ENCODE measurements at places on chromosomes 12 and 14.

DNA sequence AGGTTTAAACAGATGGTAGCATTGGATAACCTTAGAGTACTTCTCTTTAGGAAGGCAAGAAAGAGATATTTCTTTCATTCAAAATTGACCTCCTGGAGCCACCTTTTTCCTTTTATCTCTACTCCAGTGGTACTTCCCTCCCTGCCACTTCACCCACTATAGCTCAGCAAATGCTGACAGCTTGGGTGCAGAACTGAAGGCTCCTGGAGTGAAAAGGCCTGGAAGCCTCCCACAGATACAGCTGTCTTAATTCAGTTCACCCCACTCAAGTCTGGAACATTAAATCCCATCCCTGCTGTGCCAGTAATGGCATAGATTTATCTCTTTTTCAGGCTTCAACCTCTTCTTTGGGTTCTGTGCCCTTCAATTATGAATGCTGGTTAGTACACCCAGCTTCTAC, 140.3 kb downstream of the NEDD1 start:
- no peak for DNase-seq

- DNase-seq, result peak; percentile 35
Measured at GRCh38 chr12:54378796-54379397, 5.6 kb downstream of the ZNF385A start.

- DNase-seq, result no peak
Measured at GRCh38 chr12:46965880-46966279, 113.5 kb upstream of the PCED1B start.

DNA sequence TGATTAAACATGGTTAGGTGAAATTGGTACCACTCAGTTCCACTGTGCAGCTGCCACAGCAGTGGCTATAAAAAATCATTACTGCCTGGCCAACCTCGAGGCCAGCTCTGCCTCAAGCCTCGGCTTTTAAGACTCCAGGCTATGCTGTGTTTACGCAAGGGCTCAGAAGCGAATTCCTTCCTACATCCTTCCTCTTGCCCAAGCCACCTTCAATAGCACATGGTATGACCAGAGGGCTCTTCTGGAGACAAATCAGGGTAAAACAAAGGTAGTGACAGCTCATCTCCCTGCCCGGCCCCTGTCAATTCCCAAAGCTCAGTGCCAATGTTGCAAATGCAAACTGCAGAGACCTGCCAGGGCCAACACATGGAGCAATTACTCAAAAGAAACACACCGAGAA, 31.9 kb downstream of the NUAK1 start:
- DNase-seq, result no peak

- no peak for DNase-seq
Measured at GRCh38 chr12:40034156-40034555, 71.7 kb downstream of the SLC2A13 start.

GRCh38 chr12:126157575-126157966, 1092.3 kb downstream of the AACS start:
- DNase-seq, result no peak

GRCh38 chr12:740921-741320, 11.5 kb upstream of the WNK1 start:
- no peak for DNase-seq

DNA sequence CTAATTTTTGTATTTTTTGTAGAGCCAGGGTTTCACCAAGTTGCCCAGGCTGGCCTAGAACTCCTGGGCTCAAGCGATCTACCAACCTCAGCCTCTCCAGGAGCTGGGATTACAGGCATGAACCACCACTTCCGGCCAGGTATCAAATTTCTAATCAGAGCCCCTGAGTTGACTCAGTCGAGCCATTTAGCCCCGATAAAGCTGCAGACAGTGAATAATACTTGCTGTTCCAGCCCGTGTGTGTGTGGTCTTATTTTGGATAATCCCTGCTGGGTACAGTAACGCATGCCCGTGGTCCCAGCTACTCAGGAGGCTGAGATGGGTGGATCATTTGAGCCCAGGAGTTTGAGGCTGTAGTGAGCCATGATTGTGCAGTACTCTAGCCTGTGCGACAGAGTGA, 57.0 kb downstream of the TEAD4 start:
- DNase-seq, result no peak

DNA sequence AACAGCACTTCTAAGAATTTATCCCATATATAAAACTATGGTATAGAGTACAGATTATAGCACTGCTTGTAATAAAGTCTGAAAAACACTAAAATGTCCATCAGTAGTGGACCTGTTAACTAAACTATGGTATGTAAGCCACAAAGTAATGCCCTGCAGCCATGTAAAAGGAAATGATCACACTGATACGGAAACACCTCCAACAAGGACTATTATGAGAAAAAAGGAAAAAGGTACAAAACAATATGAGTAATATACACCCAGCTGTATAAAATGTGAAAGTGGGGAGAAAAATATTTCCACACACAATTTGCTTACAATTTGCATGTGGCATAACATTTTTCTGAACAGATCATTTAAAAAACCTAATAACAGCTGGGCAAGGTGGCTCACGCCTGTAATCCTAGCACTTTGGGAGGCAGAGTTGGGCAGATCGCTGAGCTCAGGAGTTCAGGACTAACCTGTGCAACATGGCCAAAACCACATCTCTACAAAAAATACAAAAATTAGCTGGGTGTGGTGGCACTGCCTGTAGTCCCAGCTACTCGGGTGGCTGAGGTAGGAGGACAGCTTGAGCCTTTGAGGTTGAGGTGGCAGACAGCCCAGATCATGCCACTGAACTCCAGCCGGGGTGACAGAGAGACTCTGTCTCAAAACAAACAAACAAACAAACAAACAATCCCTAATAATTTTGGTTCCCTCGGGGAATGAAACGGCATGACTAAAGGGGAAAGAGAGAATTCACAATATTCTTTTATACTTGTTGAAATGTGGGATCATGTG, 250.5 kb downstream of the MED13L start:
- no peak for DNase-seq

- DNase-seq, result no peak
Measured at GRCh38 chr14:33710273-33710672, 240.6 kb downstream of the EGLN3 start.

GRCh38 chr14:105206873-105207272, 25.8 kb upstream of the NUDT14 start:
- no peak for DNase-seq

DNA sequence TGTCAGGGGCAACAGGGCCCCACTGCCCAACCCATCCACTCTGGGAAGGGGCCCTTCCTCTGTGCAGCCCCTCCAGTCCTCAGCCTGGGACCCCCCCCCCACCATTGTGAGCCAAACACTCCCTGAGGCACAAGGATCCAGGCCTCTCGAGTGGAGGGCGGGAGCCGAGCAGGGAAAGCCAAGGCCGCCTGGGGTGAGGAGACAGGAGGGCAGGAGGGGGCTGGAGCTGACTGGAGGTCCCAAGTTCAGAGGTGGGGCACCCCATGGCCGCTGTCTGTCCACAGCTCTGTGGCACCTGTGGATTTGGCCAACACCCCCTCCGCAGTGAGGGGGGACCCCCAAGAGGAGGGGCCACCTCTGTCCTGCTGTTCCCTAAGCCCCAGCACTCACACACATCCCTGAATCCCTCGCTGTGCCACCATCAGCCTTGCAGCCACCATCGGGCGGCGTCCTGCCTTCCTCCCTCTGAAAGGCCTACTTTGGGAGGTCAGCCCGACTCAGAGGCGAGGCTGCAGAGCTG, 25.4 kb upstream of the C14orf180 start:
- no peak for DNase-seq

GRCh38 chr14:59123975-59124374, 64.5 kb upstream of the DAAM1 start:
- DNase-seq, result no peak

DNA sequence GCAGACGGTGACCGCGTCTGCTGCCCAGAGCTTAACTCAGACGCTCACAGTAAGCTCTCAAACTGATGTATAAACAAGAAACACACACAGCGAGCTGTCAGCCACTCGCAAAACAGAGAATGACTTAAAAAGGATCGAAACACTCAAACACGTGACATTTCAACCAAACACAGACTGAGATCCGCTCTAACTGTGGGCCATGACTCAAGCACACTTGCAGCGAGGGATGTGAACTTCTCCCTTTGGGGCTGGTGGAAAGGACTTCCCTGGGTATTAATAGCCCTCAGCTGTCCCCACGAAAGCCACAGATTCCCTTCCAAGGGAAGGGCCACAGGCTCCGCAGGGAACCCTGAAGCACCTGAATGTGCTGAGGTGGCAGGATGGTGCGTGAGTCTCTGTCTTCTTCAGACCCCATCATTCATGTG, 29.1 kb downstream of the CCDC88C start:
- no peak for DNase-seq

GRCh38 chr12:113135178-113136127, at the start of gene RASAL1:
TSS of gene RASAL1 (minus strand) at chr12:113135761. CDS start at chr12:113135462, 299 bp downstream.
- peak; percentile 28 for DNase-seq

- no peak for DNase-seq
Measured at GRCh38 chr14:33879684-33880286, 71.1 kb downstream of the EGLN3 start.

GRCh38 chr12:96578526-96579125, 89.2 kb downstream of the CFAP54 start:
- DNase-seq, result no peak

GRCh38 chr12:113318046-113318656, 16.8 kb downstream of the SLC8B1 start:
- DNase-seq, result no peak

GRCh38 chr12:89243771-89244170, 108.5 kb downstream of the DUSP6 start:
- no peak for DNase-seq

- DNase-seq, result no peak
Measured at GRCh38 chr12:120726510-120726793, 826 bp downstream of the ACADS start.

DNA sequence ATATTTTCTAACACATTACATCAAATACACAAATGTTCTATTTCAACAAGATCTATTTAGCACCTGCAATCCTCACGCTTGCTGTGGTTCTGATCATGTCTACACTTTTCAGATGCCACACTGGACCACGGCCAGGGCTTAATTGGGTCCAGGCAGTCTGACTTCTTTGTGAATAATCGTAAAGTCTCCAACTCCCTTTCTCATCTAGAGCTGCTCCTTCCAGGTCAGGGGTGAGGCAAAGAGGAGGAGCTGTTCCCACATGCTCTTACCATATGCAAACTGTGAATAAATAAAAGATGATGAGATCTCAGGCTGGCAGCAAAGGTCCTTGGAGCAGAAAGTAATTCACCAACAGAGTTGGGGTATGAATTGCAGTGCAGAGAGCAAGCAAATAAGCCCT, 316.6 kb downstream of the GLT1D1 start:
- DNase-seq, result no peak

- DNase-seq, result no peak
Measured at GRCh38 chr12:32569259-32569658, 109.8 kb upstream of the DNM1L start.

- DNase-seq, result no peak
Measured at GRCh38 chr12:100504804-100505203, 31.1 kb downstream of the NR1H4 start.

DNA sequence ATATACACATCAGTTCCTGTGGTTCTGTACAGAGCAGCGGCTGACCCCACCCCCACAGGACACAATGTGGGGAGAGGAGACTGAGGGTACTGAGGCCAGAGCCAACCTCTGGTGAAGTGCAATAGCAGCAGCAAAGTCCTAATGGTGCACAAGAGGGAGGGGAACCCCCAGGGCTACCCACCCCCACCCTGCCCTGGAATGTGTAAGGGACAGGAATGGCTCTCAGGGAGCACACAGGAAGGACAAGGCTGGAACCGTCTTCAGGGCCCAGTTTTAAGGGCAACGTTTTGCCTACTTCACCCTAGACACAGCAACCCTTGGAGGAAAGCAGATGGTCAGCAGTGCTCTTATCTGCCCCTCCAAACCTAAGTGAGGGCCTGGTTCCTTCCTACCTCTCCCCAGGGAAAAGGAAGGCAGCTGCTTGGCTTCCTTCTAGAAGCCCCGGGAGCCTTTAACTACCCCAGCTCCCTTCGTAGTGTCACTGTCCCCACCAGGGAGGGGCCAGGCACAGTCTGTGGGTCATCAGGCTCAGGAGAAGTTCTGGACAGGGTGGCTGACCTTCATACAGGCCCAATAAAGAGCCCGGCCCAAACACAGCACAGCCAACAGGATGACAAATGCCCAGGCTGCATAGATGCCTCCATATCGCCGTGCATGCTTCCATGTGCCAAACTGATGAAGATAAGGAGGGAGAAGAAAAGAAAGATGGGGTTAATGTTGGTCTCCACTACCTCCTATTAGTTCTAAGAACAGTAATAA, 3.0 kb downstream of the PIP4P1 start:
- DNase-seq, result no peak

DNA sequence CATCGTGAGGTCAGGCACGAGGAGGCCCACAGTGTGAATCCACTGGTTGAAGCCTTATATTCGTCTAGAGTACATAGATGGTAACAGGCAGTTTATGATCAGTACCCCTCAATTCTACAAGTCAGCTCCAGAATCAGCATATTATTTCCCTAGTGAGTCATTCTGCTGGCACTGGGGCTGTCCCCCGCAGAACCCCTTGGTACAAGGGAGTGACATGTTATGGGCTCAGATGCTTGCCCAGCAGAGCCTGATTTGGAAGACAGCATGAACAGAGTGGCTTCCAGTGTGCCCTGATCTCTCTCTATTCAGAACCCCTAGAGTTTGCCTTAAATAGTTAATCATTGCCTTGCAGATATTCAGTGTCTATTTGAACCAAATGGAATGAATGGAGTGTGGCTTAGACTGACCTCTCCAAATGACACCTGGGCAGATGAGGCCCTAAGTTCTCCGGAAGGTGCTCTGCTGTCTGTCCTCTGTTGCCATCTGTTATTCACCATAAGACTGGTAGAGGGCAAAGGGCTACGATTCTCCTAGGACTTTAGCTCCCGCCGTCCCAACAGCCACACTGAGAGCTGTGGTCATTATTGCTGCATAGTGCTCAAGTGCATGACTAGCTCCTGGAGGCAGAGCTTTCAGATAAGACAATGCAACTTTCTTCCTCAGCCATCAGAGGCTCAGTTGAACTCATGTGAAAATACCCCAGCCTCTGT, 41.1 kb downstream of the CACNA2D4 start:
- DNase-seq, result no peak

- DNase-seq, result no peak
Measured at GRCh38 chr12:116591855-116592637, 32.9 kb downstream of the MAP1LC3B2 start.

DNA sequence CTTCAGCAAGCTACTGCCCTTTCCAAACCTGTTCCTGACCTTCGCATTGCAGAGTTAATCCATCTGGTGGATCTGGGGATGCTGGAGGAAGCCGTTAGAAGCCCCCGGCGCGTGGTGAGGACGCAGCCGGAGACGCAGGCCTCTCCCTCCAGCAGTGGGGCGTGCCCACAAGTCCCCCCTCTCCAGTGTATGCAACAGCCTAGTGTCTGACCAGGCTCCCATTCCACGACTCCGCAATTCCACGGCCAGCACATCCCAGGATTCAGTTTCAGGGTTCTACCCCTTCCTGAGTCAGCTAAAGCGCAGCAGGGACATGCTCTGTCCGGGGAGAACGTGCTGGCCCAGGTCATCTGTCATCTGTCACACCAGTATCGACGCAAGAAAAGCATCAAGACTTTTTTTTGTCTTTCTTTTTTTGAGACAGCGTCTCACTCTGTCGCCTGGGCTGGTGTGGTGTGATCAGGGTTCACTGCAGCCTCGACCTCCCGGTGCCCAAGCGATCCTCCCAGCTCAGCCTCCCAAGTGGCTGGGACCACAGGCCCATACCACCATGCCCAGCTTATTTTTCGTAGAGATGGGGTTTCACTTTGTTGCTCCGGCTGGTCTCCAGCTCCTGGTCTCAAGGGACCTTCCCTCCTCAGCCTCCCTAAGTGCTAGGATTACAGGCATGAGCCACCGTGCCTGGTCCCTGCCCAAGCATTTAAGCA, 8.0 kb upstream of the DYNC1H1 start:
- no peak for DNase-seq
